Stimulated activated CD8-positive, alpha-beta memory T cell treated with anti-CD3 and anti-CD28 coated beads, Interleukin-12 subunit alpha, Interleukin-12 subunit beta, amount 100 ng/mL, for 4 hours (primary cell): ENCODE measurements at places on chromosomes 7 and 10.

DNA sequence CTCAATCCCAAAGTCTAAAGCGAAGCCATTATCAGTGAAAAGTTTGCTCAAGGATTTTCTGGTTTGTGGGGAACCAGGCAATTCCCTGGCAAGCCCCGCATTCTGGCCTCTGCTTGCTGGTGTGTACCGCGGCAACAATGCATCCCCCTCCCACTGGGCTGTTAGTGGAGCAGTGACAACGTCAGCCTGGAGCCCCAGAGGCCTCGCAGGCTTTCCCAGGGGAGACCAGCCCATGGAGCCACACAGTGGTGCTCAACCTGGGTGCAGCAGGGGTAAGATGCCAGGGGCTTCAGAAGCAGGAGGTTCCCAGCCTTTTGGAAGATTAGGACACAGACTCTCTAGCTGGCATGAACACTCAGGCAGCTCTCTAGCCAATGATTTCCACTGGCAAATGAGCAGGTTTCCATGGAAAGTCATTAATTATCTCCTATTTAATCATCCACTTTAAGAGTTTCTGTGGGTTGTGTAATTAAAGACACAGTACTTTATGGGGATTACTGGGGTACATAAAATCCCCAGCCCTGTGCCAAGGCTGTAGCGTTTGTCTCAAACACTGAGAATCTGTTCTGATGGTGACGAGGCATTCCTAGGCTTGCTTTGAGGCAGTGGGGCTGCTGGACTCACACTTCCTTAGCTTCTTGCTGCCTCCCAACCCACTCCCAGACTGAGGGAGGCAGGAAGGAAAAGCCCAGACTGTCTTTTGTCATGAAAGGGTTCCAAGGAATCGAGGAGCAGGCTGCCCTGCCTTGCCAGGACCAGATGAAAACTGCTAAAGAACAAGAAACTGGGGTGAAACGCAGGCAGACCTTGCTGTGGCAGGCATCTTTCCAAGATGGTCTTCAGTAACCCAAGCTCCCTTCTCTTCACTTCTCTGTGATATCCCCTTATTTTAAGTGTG, 411.9 kb upstream of the SHH start:
- no peak for DNase-seq

GRCh38 chr10:97708976-97709946, 4.3 kb upstream of the MARVELD1 start:
- no peak for DNase-seq

DNA sequence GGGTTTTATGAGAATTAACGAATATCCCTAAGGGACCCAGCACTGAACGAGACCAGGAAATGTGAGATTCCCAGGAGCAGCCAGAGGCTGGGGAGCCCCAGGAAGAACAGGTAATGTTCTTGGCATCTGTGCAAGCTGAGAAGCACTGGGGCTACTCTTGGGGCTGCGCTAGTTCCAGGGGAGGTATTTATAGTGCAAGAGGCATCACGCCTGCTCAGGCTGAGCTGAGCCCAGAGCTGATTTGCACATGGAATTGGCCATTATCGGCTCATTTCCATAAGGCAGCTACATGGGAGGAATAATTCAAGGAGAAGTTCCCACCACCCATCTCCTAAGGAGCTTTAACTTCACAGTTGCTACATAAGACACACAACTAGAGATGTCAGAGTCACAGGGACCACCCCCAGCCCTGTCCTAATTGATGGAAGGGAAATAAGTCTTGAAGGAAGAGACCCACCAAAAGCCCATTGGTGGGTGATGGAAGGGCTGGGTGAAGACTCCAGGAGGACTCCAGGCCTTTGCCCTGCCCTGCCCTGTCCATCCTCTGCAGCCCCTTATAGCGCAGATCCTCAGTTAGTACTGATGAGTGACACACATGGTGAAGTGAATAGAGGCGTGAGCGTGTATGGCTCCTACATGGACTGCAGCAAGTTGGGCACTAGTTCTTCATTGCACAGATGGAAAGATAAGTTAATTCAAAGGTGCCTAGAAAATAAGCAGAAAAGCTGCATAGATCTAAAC, 178.9 kb downstream of the GRID1 start:
- no peak for DNase-seq

GRCh38 chr10:66784770-66785169, 141.1 kb upstream of the LRRTM3 start:
- no peak for DNase-seq

- no peak for DNase-seq
Measured at GRCh38 chr7:20870977-20871376, 84.3 kb upstream of the SP8 start.

DNA sequence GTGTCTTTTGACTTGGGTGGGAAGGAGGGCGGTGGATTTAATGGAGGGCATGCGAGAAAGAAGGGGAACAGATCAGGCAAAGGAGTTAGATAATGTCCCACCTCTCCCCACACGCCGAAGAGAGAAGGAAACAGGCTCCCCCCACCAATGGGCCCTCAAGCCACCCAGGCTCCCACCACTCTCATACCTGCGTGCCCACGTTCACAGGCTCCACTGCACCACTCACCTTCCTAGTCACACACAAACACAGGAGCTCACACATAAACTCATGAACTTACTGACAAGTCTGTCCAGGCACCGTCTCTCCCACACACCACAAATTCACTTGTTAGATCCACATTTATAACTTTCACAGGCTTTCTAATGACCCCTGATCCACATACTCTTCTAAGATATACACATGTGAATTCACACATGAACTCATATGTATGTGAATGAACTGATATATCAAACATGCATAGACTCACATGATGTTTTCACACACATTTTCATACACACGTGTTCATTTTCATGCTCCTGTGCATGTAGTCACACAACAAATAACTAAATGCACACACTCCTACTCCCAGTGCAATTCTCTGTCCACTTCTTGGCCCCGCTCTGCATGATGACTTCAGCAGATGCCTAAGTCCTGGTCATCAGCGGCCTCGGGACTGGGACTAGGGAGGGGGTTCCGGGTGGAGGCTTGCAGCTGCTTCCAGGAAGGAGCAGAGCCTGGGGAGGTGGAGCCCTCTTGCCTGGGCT, 1.5 kb downstream of the LZTS2 start:
- no peak for DNase-seq
